HEK293T (cell line): ENCODE measurements at places on chromosomes 7 and 10.

GRCh38 chr7:2812114-2812487 is 32.0 kb downstream of the GNA12 start:
- no peak for DNase-seq

GRCh38 chr10:67779465-67780203 is 58.4 kb downstream of the DNAJC12 start:
- DNase-seq, result peak; percentile 69

GRCh38 chr7:13416071-13416470 is 573.4 kb downstream of the ETV1 start:
- no peak for DNase-seq

- peak; percentile 68 for DNase-seq
These were observed 4.6 kb downstream of the TRPV6 start for GRCh38 chr7:142880876-142881505.
